KBM-7 (cell line): ENCODE measurements at places on chromosomes 5 and 9.
A peak's percentile ranks its signal among the peaks of the same experiment; 100 is the strongest.

GRCh38 chr9:125407974-125408900 is 146.6 kb downstream of the GAPVD1 start:
- peak; percentile 80 for DNase-seq

- DNase-seq = no peak
These were observed 80.5 kb downstream of the RAI14 start for GRCh38 chr5:34736445-34737115.

DNA sequence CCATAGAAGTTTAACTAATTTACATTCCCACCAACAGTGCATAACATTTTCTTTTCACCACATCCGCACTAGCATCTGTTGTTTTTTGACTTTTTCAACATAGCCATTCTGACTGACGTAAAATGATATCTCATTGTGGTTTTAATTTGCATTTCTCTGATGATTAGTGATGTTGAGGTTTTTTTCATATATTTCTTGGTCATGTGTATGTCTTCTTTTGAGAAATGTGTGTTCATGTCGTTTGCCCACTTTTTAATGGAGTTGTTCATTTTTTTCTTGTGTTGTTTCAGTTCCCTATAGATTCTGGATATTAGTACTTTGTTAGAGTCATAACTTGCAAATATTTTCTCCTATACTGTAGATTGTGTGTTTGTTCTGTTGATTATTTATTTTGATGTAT is 163.4 kb downstream of the FER start:
- DNase-seq = no peak

DNA sequence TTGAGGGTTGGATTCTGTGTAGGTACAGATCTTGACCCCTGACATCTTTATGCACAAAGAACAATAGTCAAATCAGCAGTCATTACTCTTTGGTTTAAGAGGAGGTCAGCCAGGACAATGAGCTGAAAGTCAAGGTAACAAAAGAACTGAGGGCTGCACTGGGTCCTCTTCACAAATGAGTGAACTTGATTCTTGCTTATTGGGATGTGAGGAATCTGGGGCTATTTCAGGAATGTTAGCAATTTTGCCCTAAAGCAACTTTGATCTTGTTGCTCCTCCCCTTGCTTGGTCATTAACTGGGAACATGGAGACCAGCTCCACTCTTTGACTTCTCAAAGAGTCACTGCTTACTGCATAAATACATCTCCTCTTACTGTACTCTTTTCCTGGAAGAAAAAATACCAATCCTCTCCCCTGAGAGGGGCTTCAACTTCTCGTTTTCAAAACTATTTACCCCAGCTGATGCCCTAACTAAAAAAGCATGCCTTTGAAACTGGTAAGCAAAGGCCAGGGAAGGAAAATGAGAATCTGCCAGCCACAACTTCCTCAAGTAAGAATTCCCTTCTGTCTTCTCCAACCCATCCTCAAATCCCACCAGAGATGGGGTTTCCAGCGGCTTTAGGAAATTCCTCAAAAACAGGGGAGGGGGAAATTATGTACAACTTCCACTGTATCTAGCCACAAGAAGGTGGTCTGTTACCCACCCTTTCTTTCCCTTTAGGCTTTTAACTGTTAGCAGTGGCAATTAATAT is 368.3 kb downstream of the ENC1 start:
- DNase-seq = no peak

DNA sequence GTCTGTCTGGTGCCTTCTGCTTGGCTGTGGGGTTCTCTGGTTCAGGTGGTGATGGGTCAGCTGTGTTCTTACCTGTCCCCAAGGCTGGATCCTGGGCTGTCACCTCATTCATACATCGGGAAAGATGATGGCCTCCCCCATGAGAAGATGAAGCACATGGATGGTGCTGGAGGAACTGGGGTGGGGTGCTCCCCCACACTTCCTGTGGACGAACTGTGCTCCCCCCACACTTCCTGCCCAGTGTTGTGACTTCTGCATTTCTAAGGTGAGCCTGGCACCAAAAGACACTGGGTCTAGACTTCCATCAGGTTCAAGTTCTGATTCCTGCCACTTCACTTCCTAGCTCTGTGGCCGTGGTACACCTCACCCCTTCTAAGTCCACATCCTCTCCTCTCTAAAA is 4.3 kb upstream of the SURF6 start:
- DNase-seq = peak; percentile 79

- DNase-seq = no peak
These were observed 37.7 kb downstream of the SAR1B start for GRCh38 chr5:134594797-134595457.

DNA sequence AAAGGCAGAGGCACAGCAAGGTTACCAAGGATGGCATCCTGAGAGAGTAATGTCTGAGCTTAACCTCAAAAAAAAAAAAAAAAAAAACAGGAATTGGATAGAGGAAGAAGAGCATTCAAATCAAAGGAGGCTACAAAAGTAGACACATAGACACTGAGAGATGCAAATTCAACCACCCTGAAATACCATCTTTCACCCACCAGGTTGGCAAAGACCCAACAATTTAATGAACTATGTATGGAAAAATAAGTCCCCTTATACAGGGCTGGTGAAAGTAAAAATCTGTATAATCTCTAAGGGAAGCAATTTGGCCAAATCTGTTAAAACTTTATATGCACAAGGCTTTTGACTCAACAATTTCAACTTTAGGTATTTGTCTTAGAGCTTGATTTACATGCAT is 4.9 kb downstream of the NADK2 start:
- DNase-seq = peak; percentile 36

DNA sequence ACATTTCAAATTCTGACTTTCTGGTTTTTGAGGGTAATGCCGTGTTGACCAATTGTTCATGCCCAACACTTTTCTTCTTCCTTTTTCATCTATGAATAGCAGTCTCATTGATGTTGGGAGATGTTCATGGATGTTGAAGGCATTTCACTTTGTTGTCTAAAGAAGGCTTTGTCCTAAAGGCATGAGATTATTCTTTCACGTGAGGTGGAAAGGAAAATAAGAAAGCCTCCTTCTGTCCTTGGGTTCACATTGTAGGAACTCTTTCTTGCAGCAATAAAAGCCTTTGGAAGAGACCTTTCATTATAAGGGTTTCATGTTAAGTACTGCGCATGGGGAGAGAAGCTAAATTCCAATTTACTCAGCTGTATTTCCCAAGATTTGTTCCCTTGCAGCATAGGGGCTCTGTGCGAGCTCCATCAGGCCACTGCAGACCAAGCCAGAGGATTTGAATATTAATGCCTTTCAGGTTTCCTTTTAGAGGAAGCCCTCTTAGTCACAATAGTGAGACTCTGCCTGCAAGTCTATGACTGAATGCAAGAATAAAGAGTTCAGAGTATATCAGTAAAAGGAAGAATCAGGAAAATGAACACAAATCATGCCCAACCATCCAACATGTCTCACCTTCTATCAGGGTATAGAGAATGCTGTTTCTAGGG is 274.6 kb downstream of the TMEM38B start:
- DNase-seq = no peak

DNA sequence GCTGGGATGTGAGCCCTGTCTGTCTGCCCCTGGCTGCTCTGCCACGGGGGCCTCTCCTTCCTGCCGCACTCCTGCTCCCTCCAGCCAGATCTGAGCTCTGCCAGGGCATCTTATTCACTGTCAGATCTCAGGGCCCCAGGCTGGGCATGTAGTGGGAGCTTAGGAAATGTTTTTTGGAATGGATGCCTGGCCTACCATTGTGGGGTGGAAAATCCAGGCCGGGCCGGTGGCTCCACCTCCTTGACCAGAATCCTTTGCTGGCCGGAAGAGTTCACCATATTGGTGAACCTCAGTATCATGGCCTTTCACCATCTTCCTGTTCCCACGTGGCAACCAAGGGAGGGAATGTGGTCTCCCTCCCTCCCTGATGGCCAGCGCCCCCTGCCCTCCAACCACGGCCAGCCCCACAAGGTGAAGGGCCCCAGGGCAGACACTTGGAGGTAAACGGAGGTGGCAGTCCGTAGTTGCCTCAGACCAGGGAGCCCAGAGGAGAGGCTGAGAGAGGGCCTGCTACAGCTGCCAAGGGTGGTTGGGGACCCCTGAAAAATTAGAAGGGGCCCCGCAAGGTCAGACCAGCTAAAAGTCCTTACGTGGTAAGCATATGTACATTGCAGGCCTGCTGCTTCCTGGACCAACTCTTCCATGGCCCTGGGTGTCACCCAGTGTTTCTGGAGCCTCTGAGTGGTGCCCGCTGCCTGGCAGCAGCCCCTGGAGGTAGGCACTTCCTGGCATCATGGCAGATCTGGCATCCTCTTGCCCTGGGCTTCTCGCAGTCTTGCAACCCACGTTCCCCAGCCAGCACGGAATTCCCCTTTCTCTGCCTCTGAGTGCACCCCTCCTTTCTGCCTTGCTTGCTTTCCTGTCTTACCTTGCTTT is 153.3 kb downstream of the RGS3 start:
- no peak for DNase-seq

DNA sequence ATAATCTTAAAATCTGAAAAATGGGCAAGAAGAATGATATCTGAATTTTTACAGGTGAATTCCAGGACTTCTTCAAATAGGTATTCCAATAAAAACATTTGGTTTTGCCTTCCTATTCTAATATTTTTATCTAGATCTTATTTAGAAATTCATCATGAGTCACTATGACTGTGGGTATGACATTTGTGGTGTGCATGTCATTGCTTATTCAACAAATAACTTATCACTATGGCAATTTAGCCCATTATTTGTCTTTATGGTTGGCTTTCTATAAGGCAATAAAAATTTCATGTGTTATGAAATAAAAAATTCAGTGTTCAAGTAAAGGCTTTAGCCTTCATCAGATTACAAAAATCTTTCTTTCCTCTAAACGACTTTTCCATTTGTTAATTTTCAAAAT is 1139.6 kb upstream of the NUDT12 start:
- DNase-seq = no peak

DNA sequence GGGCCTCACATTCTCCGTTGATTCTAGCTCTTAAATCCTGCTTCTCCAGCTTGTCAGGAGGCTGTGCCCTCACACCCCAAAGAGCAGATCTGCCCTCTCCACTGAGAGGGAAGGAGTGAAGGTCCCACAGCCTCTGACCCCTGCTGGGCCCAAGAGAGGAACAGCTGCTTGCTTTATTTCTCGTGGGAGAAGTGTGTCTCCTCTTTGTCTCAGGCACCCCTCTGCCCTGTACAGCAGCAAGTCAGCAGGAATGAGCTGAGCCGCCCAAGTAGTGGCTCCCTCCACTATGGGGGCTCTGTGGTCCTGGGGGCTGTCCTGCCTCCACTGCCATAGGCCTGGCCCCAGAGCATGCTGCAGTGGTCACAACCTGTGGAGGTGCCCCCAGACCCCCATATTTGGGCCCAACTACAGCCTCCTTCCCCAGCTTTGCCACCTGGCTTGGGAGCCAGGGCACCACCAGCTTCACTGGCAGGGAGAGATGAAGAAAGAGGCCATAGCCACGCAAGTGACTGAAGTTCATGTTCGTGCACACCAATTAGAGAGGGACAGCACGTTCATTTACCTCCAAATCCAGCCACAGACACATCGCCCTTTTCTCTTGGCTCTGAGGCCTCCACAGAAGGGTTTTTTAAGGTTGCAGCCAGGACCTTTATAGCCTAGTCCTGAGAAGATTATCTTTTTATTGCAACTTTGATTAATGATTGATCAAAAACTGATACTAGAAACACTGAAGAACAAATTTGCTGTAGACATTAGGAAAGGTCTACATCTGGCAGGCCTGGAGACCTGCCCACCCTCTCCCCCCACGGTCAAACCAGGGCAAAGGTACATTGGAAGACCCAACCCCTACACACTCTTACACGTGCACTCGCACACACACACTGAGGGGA is 27.5 kb downstream of the IRF1 start:
- DNase-seq = no peak

DNA sequence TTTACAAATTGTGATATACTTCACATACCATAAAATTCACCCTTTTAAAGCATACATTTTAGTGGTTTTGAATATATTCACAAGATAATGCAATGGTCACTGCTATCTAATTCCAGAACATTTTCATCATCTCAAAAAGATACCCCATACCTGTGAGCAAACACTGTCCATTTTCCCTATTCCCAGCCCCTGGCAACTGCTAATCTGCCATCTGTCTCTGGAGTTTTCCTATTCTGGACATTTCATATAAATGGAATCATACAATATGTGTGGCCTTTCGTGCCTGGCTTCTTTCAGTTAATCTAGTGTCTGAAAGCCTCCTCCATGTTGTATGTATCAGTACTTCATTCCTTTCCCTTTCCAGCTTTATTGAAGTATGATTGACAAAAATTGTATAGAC is 14.7 kb downstream of the SNX30 start:
- DNase-seq = no peak

GRCh38 chr9:110922145-110922544 is 116.1 kb downstream of the LPAR1 start:
- DNase-seq = no peak

GRCh38 chr5:170355601-170356098 is 33.5 kb downstream of the KCNMB1 start:
- DNase-seq = no peak

GRCh38 chr9:134066913-134067851 is 644 bp downstream of the BRD3 start:
- DNase-seq = peak; percentile 25

DNA sequence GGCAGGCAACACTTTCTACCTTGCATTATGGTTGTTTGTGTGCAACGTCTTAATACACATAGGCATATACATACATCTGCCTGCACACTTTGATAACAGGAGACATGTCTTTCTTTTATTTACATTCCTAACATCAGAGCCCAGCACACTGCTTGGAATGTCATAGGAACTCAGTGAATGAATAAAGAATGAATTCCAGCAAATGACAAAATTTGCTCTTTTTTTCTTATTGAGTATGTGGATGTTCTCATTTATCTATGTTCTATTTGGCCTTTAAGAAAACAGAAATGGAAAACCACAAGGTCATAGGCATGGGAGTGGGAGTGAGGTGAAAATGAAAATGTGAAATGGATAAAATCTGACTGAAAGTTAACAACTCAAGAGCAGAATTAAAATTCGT is 36.3 kb upstream of the PALM2AKAP2 start:
- DNase-seq = no peak

DNA sequence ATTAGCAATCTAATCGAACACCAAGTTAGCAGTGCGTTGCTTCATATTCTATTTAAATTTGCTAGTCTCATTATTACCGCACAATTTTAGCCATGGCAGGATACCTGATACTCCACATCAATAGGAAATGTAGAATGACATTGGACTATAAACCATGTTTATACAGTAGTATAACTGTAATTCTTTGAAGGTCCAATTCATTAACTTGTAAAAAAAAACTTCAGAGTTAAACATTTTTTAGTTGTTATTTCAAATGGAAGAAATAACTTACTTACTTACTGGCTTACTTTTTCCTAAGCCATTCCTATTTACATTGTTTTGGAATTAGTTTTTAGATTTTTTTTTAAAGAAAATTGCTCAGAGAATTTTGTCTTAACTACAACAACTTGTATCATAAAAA is 35.4 kb upstream of the ACOT12 start:
- no peak for DNase-seq
